ENCODE measurements at places on chromosomes 16 and 17.

DNA sequence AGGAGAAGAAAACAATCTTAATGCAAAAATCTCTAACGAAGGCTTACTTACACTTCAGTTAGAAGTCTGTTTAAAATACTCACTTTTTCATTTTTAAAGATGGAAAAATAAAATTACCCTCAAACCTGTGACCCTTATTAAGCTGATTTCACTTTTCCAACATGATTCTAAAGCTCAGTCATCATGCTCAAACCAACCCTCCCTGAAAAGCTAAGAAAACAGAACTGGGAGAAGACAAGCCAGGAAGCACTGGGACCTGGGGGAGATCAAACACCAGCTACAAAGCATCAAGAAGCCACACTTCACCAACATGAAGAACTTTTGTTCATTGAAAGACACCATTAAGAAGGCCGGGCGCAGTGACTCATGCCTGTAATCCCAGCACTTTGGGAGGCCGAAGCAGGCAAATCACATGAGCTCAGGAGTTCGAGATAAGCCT, 88.8 kb downstream of the LITAF start:
- peak; percentile 65 for DNase-seq

DNA sequence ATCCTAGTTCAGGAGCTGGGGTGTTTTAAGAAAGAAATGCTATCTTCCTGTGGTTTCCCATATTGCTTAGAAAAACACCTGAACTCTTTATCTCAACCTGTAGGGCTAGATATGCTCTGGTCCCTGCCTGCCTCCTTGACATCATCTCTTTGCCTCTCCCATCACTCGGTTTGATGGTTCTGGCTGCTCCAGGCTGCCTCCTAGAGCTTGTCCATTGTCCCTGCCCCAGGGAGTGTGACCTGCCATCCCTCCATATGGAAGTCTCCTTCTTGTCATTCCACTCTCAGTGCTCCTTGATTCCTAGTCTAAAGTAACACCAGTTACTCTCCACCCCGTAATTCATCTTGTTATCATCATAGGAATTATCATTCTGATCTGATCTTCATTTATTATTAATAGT, 369.0 kb upstream of the EEF2KMT start:
- DNase-seq = no peak

GRCh38 chr17:17141860-17142552, 64.1 kb downstream of the PLD6 start:
- no peak for DNase-seq

GRCh38 chr16:1792836-1793577, 498 bp downstream of the IGFALS start:
- DNase-seq = no peak

- no peak for DNase-seq
These were observed 3.6 kb downstream of the NRN1L start for GRCh38 chr16:67888331-67888730.

DNA sequence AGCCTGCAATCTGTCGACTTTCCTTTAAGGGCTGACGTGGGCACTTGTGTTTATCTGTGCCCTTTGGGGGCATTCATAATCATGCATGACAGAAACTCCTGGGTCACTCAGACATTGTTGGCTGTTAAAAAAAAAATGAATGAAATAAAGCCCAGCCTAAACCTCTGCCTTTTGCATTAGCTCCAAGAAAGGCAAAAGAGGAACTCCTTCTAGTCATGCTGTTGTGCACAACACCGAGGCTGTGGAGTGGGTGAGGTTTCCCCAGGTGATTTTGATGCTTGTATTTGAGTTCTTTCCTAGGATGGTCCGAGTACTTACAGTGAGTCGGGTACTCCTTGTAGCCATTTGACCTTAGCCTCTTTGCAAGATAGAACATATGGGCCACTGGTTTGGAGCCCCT, 49.6 kb upstream of the IRX6 start:
- DNase-seq = no peak

- peak; percentile 61 for DNase-seq
These were observed 37.7 kb upstream of the TOB1 start for GRCh38 chr17:50903604-50904517.

- DNase-seq = peak; percentile 57
These were observed 110.7 kb downstream of the WWOX start for GRCh38 chr16:78209951-78210661.

- DNase-seq = no peak
These were observed 11.3 kb upstream of the PRR29 start for GRCh38 chr17:63986821-63987220.

DNA sequence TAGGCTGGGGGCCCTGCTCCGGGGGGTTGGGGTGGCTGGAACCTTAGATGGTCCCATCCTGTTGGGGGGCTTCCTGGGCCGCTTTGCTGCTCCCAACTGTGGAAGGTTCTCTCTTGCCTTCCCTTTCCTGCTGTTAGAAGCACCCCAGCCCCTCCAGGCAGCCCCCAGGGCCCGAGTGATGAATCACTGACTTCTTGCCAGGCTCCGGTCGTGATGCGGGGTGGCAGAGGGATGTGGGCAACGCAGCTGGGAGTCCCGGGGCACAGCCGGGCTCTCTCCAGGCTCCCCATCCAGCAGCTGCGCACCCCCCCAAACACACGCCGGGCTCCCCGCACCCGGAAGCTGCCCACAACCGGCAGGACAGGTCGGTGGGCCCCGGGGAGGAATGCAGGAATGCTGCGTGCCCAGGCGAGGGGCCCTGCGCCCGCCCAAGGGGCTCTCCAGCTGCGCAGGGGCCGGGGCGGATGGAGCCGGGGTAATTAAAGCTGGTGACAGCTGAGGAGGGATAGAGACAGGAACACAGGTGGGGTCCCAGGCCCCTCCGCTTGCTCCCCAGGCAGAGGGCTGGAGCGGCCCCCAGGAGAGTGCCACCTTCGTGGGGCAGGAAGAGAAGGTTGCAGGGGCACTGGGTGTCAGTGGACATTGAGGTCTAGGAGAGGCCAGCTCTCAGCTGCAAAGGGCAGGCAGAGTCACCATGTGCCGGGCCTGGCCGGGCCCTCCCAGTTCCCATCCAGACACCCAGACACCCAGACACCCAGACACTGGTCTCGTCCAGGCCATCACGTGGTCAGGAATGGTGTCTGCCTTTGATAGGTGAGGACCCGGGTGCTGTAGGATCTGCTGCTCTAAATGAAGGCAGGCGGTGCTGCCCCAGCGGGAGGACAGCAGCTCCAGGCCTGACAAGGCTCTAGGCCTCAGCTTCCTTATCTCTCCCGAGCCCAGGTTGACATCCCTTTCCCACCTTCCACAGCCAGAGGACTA, 15.0 kb upstream of the SLC38A10 start:
- no peak for DNase-seq

GRCh38 chr16:54409982-54410381, 123.4 kb upstream of the IRX3 start:
- no peak for DNase-seq

GRCh38 chr17:67221062-67221998, 23.7 kb downstream of the HELZ start:
- DNase-seq = no peak

DNA sequence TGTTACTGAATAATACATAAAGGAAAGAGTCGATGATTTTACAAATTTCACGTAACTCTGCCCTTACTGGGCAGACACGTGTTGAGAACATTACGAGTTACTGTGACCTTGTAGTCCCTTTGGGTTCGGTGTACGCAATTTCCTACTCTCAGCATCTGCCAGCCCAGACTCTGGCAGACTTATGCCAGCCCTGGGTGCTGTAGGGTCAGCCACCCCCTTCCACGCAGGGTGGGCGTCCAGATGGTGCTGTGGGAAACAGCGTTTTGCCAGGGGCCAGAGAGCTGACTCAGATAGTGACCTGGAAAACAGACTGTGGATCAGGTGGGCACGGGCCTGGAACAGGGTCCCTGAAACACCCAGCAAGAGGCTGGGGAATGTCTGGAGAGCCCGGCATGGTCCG, 148.9 kb downstream of the RPTOR start:
- DNase-seq = no peak

- DNase-seq = no peak
These were observed 9.0 kb downstream of the DNAAF8 start for GRCh38 chr16:4743226-4743878.

DNA sequence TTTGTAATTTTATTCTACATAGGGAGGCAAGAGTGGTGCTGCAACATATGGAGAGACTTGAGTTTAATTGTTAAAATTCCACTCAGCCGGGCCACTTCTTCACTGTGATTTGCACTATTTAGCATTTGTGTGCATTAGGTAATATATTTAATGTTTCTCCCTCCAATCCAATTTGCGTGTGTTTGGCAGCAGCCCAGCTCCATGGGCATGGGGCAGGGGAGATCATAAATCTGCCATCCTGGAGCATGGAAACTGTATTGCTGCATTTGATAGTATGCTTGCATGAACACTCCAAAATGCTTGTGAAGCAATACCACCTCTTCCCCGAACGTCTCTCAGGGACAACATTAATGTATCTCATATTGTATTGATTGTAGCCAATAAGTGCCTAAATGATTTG, 339.1 kb upstream of the RBFOX1 start:
- DNase-seq = no peak

- peak; percentile 46 for DNase-seq
These were observed at the start of the genes GPS1 and RFNG for GRCh38 chr17:82051776-82052637. TSS of gene GPS1 (plus strand) at chr17:82051898. CDS start at chr17:82051932, 34 bp downstream. TSS of gene RFNG (minus strand) at chr17:82051811. CDS start at chr17:82051766, 45 bp downstream.

GRCh38 chr16:84175350-84176081, 11.3 kb downstream of the TAF1C start:
- peak; percentile 74 for DNase-seq

- DNase-seq = peak; percentile 16
These were observed 4.0 kb downstream of the SLC35B1 start for GRCh38 chr17:49703557-49704277.

- no peak for DNase-seq
These were observed 4.3 kb upstream of the C16orf92 start for GRCh38 chr16:30018731-30019158.

DNA sequence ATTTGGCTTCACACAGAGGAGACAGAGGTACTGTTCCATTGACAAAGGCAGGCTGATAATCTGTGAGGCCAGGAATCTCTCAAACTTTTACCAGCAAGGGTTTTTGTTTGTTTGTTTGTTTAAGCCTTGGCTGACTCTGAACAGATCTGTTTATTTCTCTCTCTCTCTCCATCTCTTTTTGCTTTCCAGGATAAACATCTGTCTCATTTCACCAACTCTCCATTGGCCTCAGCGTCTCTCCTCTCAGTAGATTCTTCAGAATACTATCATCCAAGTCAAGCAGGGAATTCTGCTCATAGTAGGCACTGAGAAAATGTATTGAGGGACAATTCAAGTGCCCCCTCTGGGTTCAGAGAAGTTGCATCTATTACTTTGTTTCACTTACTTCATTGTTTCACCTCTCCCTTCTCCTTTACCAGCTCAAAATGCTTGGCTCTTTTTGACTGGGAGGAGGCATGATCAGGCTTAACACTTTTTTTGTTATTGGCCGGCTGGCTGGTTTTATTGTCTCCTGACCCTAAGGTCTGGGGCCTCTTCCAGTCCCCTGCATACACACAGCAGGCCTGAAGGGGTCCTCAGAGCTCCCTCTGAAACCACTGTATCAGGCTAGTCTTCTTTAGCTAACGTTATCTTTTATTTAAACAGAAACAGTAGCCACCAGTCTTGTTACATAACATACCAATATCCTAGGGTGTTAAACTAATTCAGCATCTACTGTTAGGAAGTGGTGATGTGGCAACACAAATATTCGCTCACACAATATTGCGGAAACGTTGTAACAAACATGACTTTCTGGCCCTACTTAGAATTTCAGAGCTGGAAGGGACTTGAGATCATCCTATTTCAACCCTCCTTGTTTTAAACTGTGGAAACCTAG, 2.0 kb upstream of the YPEL2 start:
- DNase-seq = peak; percentile 58

- DNase-seq = no peak
These were observed 24.0 kb downstream of the SPNS2 start for GRCh38 chr17:4522661-4523060.

DNA sequence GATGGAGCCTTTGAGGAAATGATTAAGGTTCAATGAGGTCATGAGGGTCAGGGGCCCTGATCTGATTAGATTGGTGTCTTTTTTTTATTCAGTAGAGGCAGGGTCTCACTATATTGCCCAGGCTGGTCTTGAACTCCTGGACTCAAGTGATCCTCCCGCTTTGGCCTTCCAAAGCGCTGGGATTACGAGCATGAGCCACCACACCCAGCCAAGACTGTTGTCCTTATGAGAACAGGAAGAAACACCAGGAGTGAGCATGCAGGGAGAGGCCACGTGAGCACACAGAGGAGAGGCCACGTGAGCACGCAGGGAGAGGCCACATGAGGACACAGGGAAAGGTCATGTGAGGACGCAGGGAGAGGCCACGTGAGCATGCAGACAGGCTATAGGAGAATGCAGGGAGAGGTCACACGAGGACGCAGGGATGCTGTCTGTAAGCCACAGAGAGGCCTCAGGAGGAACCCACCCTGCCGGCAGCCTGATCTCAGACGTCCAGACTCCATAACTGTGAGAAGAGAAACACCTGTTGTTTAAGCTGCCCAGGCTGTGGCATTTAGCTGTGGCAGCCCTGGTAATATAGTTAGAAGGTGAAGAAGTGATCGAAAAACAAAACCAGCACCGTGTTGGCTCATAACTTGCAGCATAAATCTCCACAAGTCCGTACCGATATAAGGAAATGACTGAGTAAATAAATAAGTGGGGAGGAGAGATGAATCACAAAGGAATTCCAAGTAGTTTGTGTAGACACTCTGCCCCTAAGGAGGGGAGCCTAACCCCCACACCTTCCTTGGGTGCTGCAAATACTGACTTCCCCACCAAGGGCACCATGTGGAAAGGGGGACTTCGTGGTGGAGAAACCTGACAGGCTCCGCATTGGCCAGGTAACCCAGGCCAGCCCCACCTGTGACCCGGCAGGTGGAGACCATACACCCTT, 14.6 kb upstream of the CSNK1D start:
- peak; percentile 89 for DNase-seq

DNA sequence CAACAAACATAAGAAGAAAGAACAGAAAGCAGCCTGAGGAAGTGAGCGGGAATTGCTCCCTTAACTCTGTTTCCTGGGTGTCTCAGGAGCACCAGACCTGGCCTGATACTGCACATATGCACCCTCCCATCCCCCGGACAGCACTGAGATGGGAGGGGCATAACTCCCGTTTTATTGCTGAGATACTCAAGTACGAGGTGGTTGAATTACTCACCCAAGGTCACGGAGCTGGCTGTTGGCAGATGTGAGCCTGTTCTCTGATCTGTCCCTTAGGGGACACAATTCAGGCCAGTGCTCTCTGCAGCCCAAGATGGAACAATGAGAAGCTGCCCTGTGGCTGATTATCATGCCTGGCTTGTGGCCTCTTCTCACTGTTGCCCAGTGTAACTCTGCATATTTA, 9.1 kb upstream of the MED9 start:
- no peak for DNase-seq
